ENCODE measurements at places on chromosomes 13 and 19.
A peak's percentile ranks its signal among the peaks of the same experiment; 100 is the strongest.

DNA sequence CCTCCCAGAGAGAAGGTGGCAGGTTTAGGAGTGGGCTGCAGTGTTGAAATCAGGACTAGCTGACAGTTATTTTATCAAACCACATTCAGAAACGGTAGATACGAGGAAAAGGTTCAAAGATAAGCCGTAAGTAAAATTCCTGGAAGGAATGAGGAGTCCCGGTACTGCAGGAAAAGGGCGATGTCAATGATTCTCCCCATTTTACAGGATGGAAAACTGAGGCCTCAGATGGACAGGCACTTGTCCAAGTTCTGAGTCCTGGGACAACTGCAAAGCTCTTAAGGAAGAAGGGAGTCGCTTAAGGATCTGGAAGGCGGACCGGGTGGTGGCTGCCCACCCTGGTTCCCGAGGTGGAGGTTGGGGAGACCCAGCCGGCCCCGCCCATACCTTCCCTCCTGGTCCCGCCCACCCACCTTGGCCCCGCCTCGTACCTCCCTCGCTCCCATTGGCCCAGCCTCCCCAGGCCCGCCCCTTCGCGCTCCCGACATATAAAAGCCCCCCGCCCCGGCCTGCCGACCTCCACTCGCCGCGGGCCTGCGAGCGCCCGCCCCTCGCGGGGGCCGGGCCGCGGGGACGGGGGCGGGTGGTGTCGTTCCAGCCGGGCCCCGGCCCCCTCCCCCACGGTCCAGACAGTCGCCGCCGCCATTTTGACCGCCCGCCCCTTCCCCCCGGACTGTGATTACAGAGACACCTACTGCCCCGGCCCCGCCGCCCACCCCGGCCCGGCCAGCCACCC is 603 bp downstream of the RFX1 start:
- DNase-seq, result peak; percentile 93

DNA sequence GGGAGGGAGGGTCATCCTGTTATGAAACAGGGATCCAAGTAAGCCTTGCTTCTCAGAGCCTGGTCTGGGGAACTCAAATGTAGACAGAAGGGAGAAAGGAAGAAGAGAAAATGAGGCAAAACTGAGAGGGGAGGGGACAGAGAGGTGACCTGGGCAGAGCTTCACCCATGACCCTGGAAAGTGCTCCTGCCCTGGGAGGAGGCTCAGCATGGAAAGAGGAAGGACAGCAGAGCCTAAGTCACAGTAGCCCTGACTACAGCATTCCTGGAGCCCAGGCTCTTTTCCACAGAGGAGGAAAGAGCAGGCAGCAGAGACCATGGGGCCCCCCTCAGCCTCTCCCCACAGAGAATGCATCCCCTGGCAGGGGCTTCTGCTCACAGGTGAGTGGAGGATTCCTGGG is at the start of gene CEACAM3:
CEACAM3 (plus strand) TSS at position 226 of the 400 bp plus-strand sequence; CDS start at position 317, 91 bp downstream.
- no peak for DNase-seq

GRCh38 chr13:86710013-86710412 is 910.8 kb upstream of the SLITRK6 start:
- no peak for DNase-seq

- peak; percentile 59 for DNase-seq
These were observed 50.8 kb downstream of the ATP11A start for GRCh38 chr13:112740502-112741131.

DNA sequence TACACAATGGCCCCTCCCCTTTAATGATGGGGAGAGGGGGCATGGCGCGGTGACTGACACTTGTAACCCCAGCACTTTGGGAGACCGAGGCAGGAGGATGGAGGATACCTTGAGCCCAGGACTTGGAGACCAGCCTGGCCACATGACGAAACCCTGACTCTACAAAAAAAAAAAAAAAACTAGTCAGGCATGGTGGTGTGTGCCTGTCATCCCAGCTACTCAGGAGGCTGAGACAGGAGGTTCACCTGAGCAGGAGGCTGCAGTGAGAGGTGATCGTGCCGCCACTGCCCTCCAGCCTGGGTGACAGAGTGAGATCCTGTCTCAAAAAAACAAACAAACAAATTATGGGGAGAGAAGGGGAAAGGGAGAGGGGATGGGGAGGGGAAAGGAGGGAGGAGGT is 13.8 kb upstream of the ZBTB7A start:
- DNase-seq, result no peak

GRCh38 chr13:110923777-110924638 is 9.1 kb upstream of the ANKRD10 start:
- DNase-seq, result no peak

DNA sequence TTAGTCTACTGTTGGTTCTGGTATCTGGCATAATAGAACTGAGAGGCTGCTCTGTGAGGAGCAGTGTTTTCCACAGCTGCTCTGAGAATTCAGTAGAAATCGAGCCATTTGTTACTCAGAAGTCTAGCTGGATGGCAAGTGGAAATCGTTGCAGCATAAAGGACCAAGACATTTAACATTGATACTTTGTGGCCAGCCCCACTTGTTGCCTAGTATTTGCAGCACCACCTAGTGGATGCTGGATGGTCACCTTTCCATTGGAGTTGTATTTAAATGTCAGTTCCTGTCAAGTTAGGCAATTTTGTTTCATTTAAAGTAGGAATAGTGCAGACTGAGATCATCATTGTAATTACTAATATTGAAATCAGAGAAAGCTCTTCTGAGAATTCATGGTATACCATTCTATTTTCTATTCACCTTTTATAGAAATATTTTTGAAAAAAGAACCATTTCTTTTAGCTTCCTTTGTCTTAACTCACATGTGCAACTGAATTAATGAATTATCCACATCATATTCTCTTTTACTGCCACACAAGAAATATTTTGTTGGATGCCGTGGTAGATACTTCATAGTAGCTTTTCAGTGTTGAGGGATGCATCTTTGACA is 64.6 kb downstream of the PDS5B start:
- DNase-seq, result peak; percentile 45

GRCh38 chr13:20495087-20496023 is 30.3 kb downstream of the CRYL1 start:
- DNase-seq, result peak; percentile 70

- DNase-seq, result no peak
These were observed 163.6 kb upstream of the ZNF536 start for GRCh38 chr19:30208436-30209060.

- DNase-seq, result no peak
These were observed 4.7 kb downstream of the ZNF536 start for GRCh38 chr19:30376826-30377425.

GRCh38 chr13:105607426-105607825 is 928.0 kb downstream of the EFNB2 start:
- no peak for DNase-seq

GRCh38 chr19:19662344-19662743 is 1.1 kb downstream of the ATP13A1 start:
- no peak for DNase-seq

GRCh38 chr19:29326351-29326750 is 113.4 kb upstream of the UQCRFS1 start:
- DNase-seq, result no peak

- peak; percentile 70 for DNase-seq
These were observed 16.3 kb upstream of the TCF3 start for GRCh38 chr19:1668486-1669270.

DNA sequence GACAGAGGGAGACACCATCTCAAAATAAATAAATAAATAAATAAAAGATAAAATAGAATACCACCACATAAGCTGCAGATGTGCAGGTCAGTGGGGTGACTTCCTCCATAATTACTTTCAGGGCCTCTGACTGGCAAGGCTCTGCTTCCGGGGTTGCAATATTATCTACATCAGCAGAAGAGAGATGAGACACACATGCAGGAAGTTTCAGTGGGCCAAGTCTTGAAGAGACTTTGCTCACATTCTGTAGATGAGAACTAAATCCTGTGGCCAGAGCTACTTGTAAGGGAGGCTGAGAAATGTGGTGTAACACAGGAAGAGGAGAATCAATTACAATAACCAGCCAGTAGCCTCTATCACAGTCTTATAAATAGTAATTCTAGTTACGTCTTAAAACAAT is 89.9 kb upstream of the MAB21L1 start:
- DNase-seq, result no peak

DNA sequence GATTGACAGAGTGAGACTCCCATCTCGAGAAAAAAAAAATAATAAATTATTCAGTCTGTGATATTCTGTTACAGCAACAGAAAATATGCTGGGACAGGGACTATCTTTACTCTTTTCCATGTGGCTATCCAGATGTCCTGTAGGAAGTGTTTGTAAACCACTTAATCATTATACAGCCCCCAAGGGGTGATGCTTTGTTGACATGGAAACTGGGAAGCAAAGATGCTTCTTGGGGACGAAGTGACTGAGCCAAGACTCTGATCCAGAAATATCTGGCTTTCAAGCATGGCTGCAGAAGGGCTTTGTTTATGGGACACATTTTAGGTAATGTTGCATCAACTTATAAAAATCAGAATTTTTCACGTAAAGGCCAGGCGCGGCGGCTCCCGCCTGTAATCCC is 5.4 kb downstream of the ZNF8 start:
- DNase-seq, result peak; percentile 48

DNA sequence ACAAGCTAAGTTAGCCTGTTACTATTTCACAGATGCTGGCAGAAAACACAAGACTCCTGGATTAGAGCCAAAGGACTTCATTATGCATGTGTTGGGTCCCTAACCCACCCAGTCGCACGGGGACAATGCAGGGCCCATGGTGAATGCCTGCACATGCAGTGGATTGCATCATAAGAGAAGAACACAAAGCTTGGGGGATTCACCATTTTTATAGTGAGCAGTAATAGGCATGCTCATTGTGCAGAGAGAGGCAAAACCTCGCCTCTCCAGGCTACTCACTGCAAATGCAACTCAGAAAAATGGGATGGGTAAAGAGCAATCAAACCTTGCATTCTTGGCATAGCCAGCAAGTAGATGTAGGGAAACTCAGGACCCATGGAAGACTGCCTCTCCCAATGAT is 115.8 kb downstream of the DIAPH3 start:
- no peak for DNase-seq

DNA sequence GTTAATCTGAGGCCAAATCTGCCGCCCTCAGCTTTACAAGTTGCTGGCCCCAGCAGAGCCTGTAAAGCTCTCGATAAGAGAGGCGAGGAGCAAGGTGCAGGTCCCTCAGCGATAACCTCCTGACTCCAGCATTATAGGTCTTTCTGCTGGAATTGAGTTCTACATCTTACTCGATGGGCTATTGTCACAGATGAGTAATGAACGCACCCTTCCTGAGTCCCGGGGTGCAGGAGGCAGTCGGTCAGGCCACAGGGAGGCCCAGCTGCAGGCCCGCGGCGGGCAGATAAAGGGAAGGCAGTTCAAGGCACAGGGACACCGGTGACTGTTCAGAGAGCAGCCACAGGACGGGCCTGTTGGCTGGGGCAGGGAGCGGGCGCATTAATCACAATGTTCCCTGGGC is 157.6 kb upstream of the OBI1 start:
- DNase-seq, result no peak

DNA sequence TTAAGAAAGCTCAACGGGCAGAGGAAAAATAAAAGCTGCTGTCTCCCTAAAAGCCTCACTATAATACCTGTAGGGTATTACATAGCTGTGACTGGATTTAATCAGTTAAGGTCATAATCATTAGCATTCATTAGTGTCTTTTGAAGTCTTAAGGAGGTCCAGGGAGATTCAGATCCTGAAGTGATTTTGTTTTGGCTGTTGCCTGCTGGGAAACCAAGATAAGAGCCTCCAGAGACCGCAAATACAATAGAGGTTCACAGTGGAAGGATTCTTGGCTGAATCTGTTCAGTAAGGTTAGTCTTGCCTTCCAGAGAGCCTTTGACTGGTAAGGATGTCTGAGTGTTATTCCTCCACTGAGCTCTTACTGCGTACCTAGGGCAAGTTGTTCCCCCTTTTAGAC is 54.0 kb upstream of the TNFRSF19 start:
- no peak for DNase-seq

DNA sequence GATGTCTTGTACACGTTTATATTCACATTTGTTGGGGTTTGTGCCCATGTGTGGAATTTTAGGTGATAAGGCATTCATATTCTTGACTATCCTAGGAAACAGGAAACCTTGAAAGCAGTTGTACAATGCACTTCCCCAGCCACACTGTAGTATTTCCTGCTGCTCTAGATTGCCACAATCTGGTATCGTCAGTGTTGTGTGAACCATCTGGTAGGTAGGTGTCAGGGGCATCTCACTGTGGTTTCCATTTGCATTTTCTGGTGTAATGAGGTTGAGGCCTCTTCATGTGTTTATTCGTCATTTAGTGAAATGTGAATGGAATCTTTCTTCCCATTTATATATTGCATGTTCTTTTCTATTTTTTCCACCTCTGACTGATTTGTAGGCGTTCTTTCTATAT is 76.6 kb downstream of the SCGB2B2 start:
- DNase-seq, result no peak

DNA sequence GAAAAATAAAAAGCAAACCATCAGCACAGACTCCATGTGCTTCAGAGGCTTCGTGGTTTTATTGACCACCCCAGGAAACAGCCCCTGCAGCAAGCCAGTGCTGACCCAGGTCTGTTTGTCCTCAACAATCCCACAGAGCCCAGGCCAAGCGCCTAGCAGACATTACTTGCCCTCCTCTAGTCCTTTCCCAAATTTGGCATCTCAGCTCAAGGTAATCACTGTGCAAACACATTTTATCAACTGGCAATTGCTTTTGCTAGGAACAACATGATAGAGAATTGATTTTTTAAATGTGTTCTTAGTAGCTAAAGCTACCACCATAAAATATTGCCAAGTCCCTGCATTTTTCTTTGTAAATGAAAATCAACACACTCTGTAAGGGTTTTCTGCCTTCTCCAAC is 121.8 kb downstream of the STOML3 start:
- no peak for DNase-seq

GRCh38 chr13:36770741-36771140 is 48.3 kb upstream of the RFXAP start:
- DNase-seq, result peak; percentile 47

GRCh38 chr19:44803442-44804428 is 5.2 kb upstream of the BCAM start:
- DNase-seq, result no peak

GRCh38 chr19:50906217-50906616 is 5.0 kb downstream of the KLK4 start:
- no peak for DNase-seq

GRCh38 chr13:96011291-96011872 is 41.8 kb downstream of the UGGT2 start:
- DNase-seq, result peak; percentile 28

GRCh38 chr13:50685956-50686355 is 157.5 kb downstream of the DLEU7 start:
- peak; percentile 47 for DNase-seq

DNA sequence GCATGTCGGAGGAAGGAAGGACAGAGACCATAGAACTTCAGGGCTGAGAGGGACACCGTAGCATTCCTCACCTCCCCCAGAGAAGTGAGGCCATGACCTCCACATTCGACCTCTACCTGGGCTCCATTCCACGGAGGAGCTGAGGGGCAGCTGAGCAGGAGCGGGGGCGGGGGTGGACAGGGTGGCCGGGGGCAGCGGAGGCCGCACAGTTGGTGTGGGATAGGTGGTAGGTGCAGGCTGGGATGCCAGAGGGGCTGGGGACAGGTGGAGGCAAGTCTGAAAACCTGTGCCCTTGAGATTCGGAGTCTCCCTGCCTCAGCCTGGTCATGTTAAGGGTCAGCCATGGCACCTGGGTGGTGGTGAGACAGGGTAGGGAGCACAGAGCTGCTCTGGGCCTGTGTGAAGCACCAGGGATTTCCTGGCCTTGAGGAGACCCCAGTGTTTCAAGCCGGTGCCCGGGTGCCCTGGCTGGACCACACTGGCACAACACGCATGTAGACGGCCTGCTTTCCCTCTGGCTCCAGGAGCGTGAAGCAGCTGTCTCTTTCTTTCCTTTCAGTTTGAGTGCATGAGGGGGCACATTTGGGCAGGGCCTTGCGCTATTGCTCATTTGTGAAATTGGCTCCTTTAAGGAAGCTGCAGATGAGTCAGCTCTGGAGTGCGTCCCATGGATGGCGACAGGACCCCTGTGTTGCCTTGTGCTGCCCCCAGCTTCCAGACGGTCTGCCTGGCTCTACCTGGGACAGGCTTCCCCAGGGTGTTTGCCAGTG is 51.8 kb downstream of the TSSK6 start:
- peak; percentile 72 for DNase-seq

Data from muscle of back (tissue), 13 donors.